ENCODE measurements at places on chromosomes 6 and 20. TPM values are rescaled to one million over a fixed set of nuclear protein-coding genes. Genes with fewer than 3 reads are reported as not detected.

Gene TNFRSF6B
- 1.2 TPM for total RNA-seq

Gene SPATA2
- total RNA-seq = 6.1 TPM

Gene GTF2H4
- total RNA-seq = 3.6 TPM

Gene SPINT3
- not detected for total RNA-seq

Gene MLIP
- total RNA-seq = 262 TPM

Gene POU5F1
- total RNA-seq = not detected

Gene FABP7
- total RNA-seq = not detected

Gene TRIM15
- total RNA-seq = not detected

Gene CLIC5
- 99.8 TPM for total RNA-seq

Gene NKAIN4
- total RNA-seq = not detected
